ENCODE measurements at places on chromosomes 12 and 14.

- no peak for DNase-seq
Measured at GRCh38 chr12:119014368-119014767, 33.0 kb downstream of the SRRM4 start.

DNA sequence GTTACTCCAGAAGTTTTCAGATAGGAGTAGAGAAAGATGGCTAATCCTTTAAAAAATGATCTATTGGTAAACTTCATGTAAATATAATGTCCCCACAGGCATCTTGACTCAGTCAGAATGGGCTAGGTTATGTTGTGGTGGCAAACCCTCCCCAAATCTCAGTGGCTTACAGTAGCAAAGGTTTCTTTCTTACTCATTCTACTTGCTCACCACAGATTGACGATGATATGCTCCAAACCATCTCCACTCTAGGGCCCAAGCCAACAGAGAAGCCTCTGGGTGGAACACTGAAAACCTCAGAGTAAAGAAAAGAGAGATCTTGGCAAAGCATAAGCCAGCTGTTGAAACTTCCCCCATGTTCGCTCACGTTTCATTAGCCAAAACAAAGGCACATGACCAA is 146.4 kb downstream of the EMP1 start:
- no peak for DNase-seq

- no peak for DNase-seq
Measured at GRCh38 chr14:73231981-73232851, 5.1 kb upstream of the PAPLN start.

DNA sequence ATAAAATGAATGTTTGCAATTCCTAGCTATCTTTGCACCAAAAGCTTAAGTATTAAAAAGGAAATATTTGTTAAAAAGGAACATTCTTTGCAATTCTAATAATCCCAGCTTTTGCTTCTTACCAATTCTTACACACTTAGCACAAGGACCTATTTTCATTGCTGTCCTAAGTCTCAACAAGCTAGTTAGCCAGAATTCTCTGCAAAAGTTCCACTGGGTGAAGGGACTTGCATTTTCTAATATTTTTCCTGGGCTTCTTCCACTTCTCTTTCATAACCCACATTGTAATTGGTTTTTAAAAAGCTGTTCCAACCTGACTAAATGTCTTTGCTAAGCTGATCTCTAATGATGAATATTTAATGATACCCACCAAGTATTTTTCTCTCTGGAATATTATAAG is 307.7 kb upstream of the DIO2 start:
- DNase-seq = no peak

GRCh38 chr12:76470028-76470939 is 89.3 kb downstream of the OSBPL8 start:
- peak; percentile 41 for DNase-seq

DNA sequence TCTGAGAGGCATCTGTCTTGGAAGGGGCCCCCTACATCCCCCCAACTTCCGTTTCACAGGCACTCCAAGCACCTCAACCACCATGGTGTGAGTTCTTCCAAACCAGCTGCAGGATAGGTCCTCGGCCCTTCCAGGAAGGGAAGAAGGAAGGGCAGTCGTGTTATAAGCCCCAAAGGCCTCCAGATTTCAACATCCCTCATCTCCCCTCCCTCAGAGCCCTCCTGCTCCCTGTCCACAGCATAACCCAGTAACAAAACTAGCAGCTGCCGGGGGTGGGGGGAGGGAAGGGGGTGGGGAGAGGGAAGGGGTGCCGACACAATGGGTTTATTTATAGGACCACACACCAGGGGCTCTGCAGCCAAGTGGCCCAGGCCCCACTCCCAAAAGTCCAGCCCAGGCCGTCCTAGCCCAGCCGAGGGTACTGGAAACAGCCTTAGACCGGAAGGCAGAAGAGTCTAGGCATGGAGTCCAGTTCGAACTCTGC is 18.3 kb downstream of the NCKAP5L start:
- DNase-seq = no peak

GRCh38 chr14:68226523-68226922 is 406.9 kb downstream of the RAD51B start:
- no peak for DNase-seq

DNA sequence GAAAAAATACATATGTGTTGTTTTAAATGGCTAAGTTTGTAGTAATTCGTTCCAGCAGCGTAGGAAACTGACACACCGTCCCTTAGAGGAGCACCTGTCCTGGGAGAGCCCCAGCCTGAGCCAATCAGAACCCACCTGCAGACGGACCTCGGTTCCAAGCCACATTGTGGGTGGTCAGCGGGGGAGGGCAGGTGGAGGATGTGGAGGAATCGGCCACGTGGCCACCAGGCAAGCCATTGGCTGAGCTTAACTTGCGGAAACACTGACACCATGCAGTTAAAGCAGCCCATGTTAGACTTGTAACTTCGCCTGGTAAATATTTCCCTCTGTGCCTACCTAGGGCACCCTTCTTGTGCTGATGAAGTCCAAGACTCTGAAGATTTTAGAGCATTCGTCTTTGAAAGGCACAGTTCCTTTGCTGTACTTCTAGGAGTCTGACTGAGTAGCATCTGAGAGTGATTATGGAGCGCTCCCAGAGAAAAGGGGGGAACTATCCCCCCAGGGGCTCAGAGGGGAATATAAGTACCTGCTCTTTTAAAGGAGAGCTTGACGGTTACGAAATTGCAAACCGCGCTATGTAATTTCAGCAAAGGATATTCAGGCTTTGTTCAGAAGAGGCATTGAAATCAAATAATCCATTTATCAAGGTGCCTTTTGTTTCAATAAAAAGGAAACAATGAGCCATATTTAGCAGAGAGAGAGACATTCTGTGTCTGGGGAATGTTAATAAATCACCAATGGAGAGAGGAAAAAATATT is 135.7 kb downstream of the TMEM132C start:
- no peak for DNase-seq

DNA sequence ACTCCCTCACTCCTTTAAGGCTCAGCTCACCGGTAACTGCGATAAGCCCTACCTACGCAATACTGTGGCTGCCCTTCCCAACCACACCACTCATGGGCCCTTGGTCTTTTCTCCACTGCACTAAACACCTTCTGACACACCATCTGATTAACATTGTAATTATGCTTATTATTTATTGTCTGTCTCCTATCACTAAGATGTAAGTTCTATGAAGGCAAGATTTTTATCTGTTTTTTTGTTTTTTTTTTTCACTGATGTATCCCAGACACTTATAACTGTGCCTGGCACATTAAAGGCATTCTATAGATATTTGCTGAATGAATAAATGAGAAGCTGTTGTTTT is 34.2 kb upstream of the PYGL start:
- DNase-seq = no peak

DNA sequence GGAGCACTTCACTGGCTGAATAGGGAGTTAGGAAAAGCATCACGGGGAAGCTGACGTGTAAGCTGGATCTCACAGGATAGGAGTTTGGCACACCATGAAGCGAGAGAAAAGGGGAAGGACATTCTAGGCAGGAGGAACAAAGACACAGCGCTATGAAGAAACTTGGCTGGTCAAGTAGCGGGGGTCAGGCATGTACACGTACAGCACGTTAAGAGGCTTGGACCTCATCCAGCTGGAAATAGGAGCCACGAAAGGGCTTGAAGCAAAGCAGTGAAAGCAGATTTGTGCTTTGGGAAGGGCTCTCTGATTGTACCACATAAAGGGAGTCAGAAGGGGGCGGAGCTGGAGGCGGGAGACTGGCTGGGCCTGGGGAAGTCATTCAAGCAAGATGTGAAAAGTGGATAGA is 19.6 kb upstream of the GALNT8 start:
- DNase-seq = no peak

- no peak for DNase-seq
Measured at GRCh38 chr12:6435961-6436715, 8.6 kb upstream of the CD27 start.

GRCh38 chr12:47433876-47434275 is 272.0 kb downstream of the RPAP3 start:
- no peak for DNase-seq

GRCh38 chr12:68454892-68455291 is 122.7 kb upstream of the MDM1 start:
- DNase-seq = peak; percentile 36

- DNase-seq = no peak
Measured at GRCh38 chr14:24837280-24838046, 203.5 kb upstream of the GZMB start.

DNA sequence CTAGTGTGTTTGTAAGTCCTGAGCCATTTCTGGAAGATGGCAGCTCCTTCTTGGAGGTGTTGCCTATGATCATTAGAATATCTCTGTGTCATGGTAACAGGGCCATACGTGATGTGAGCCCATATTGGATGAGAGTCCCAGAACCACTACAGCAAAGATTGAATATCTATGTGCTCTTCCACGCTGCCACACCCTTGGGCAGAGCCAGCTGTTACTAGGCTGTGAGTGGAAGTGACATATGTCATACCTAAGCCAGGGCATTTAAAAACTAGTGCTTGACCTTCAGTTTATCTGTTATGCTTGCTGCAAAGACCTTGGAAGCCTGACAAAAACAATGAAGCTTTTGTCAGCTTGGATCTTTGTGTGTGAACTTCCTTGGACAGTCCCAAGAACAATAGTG is 495.1 kb upstream of the CCDC196 start:
- DNase-seq = no peak

DNA sequence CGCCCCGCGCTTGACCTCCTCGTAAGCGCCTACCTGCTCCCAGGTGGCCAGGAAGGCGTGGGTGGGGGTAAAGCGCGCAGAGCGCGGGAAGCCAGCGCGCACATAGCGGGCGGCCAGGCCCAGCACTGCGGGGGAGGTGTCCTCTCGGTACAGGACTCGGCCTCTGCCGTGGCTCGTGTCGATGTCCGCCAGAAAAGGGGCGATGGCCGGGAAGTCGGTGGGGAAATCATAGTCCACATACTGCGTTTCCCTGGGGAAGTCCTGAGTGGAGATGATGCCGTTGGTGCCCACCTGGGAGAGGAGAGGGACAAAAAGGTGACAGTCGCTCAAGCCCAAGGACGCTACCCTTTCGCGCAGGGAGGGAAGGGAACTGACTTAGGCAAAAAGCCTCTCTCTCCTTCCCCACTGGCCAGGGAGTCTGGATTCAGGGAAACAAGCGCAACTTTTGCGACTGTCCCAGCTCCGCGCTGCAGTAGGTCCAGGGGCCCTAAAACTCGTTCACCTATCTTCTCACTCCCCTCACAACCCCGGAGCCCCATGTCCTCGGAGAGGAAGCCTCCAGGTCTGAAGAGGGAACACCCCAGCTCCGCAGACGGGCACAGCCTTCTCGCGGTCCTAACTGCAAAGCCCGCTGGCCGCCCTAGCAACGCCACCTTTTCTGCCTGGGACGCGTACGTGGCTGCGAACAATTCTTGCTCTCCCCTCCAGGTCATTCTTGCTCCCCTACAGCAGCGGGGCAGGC is 815 bp downstream of the NID2 start:
- no peak for DNase-seq

DNA sequence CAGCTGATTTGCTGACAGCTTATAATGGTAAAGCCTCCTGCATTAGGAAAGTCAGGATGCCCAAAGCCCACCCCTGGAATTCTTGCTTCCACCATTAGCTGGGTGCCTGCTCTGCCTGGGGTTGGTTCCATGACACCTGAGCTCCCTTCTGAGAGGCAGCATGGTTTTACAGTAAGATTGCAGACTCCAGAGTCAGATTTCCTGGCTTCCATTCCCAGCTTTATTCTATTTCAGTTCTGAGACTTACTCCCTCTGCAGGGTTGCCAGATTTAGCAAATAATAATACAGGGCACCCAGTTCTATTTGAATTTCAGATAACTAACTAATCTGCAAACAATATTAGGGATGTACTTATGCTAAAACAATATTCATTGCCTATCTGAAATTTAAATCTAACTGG is 12.2 kb downstream of the STAB2 start:
- no peak for DNase-seq

DNA sequence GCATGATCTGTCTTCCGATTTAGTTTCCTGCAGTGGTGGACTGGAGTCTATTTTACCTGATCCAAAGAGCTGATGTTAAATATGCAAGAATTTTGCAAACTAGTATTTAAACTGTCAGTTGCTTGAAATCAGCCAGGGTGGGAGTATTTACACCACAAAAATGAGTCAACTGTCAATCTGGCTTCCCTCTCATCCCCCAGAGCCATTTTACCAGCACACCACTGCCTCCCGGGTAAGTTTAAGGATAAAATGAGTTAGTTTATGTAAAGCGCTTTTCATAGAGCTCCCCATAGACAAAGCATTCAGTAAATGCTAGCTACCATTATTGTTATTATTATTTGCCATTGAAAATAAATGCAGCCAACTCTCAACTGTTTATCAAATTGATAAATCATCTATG is 106.3 kb upstream of the FRMD6 start:
- no peak for DNase-seq

- DNase-seq = no peak
Measured at GRCh38 chr12:90978117-90978770, 23.3 kb upstream of the CCER1 start.

DNA sequence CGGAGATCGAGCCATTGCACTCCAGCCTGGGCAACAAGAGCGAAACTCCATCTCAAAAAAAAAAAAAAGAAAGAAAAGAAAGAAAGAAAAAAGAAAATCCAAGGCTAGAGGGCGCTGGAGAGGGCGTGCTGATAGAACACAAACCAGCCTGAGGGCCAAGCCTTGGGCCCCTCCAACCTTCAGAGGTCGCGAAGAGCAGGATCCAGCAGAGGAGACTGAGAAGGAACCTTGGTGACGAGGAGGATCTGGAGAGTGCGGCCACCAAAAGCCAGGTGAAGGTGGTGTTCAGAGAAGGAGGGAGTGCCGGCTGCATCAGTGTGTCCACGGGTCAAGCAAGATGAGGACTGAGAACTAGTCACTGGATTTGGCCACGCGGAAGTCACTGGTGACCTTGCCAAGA is 4.1 kb upstream of the DYNC1H1 start:
- peak; percentile 28 for DNase-seq

DNA sequence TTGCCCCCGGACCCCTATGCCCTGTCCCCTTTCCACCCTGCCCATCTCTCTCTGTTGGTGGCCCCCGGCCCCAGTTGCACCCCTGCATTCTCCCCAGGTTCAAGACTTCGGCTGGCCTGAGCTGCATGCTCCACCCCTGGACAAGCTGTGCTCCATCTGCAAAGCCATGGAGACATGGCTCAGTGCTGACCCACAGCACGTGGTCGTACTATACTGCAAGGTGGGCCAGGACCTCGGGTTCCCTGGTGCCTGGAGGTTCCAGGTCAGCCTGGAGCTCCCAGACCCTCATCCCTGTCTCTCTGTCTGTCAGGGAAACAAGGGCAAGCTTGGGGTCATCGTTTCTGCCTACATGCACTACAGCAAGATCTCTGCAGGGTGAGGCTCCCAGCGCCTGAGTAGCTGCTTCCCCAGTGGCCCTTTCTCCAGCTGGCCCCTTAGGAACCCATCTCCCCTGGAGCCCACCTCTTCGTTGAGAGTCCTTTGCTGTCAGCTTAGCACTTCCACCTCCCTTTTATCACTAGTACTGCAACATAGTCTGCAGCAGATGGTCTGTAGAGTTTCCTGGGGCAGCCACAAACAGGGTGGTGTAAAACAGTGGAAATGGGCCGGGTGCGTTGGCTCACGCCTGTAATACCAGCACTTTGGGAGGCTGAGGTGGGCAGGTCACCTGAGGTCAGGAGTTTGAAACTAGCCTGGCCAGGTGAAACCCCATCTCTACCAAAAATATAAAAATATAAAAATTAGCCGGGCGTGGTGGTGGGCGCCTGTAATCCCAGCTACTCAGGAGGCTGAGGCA is 5.8 kb downstream of the TNS2 start:
- no peak for DNase-seq

Measured in CD4-positive, alpha-beta T cell treated with Interleukin-15 for 4 hours (primary cell).